Cardiac muscle cell (in vitro differentiated cells and primary cell): ENCODE measurements at places on chromosomes 12 and 14. TPM values are rescaled to one million over a fixed set of nuclear protein-coding genes. Genes with fewer than 3 reads are reported as not detected.
A peak's percentile ranks its signal among the peaks of the same experiment; 100 is the strongest.

DNA sequence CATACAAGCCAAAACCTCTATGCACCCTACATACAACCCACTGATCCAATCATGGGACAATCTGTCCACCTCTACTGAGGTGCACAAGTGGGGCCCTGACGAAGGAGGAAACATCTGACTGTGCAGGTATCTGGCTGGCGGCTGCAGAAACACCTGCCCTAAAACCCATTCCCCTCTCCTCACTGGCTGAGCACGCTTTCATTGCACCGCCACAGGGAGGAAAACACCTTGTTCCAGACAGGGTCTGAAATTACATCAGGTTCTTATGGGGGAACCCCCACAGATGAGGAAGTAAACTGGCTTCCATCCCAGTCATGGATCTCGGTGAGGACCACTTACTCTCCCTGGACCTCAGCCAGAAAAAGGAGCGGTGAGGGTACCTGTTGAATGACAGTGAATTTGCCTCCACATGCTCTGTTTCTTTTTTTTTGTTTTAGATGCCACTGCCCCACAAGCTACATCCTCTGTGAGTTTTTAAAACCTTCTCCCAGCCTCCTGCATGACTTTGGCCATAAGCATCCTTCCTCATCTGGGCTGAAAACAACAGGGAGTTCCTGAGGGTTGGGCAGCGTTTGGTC, 23.8 kb upstream of the DGLUCY start:
- no peak for DNase-seq

- no peak for DNase-seq
Measured at GRCh38 chr14:53735916-53736315, 220.7 kb downstream of the BMP4 start.

DNA sequence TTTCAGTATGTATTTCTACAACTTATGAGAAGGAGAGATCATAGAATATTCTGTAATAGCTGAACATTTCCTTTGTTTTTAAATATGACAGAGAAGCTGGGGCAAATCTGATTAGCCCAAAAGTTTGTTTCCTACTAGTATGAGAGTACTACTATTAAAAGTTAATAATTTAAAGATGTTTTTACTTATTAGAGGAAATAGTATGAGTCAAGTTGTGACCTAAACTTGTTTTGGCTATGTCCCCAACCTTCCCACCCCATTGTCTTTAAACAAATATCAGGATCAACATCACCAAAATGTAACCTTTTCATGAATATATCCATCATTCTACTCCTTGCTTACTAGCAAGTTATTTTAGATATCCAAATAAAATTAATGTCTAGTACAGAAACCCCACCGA, 10.5 kb downstream of the GNPNAT1 start:
- DNase-seq, result no peak

DNA sequence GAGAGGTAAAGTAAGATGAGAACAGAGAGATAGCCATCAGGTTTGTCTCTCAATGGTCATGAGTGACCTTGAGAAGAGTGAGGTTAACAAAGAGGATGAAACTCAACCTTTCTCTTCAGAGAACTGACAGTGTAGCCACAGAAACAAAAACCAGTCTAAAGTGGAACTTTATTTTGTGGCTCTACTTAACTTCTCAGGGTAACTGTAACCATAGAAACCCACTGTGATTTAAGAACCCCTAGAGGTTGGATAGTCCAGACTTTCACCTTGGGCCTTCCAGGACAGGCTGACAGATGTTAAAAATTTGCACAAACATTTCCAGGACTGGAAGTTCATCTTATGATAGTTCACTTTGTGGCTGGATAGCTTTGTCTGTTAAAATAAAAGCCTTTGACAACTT, 48.5 kb downstream of the ATP23 start:
- no peak for DNase-seq

- no peak for DNase-seq
Measured at GRCh38 chr12:10669533-10669932, 4.3 kb downstream of the STYK1 start.

DNA sequence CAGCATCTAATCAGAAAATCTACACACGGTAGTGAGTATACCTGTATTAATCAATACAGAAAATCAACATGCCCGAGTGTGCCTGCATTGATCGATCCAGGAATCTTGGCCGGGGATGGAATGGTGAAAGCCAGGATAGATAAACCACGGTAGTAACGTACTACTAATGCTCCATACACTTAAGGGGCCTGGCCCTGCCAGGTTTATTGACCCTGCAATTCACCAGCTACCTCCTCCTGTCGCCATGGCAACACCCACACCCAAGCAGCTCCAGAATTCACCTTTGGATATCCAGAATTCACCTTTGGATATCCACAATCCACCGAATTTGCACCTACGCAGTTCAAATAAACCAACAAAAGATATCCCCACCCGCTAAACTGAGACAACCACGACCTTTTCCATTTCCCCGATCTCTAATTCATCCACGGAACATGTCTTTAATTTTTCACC, 14.8 kb upstream of the CALM1 start:
- DNase-seq, result no peak

DNA sequence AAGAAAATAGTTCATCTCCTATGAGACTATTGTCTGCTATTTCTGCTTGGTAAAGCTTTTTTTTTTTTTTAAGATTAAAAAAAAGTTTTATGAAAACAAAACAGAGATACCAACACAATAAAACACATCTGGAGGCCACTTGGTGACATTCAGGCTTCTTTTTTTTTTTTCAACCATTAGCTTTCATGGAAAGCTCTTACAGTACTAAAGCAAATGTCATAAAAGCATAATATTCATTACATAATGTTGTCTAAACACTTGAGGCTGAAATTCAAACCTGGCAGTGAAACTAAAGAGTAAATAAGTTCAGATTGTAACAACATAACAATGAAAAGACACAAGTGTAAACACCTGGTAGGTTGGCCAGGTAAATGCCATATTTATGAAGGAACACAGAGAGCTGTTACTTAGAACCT, 14.7 kb downstream of the PRICKLE1 start:
- no peak for DNase-seq

DNA sequence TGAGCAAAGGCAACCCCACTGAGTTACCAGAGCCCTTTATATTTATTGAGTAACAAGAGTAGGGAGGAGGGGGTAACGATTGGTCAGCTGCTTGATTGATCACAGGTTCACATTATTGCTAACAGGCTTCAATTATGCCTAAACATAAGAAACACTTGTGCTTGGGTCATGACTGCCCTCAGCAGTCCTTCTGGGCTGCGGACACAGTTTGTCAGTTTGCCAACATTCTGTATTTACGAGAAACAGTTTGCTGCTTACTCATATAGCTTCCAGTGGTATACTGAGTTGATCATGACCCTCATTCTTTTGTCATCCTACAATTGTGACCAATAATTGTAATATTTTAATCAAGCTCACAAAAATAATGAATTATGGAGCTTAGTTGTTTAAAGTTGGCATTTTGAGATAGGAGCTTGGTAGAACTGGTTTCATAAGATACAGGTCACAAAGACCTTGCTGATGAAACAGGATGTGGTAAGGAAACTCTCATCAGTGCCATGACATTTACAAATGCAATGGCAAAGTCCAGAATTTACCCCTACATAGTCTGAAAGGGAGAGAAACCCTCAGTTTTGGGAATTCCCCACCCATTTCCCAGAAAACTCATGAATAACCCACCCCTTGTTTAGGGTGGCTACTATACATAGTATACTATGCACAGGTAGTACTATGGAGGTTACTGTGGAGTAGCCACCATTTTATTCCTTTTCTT, 1421.0 kb upstream of the FLRT2 start:
- DNase-seq, result peak; percentile 23

DNA sequence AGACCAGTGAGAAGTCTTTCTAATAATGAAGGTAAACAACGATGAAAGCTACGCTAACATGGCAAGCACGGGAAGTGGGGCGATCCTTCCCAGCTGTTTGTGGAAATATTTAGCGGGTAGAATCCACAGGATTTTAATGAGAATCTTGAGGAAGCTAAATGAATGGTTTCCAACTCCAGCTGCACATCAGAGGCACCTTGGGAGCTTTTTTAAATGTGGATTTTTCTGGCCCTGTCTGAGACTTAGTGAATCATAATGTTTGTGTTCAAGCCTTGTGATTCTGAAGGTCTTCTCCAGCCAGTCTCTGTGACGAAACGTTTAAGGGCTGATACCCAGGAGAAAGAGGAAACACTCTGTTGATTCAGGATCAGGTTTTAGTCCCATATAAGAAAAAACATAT, 169.8 kb downstream of the CAPZA3 start:
- no peak for DNase-seq

GRCh38 chr12:62899568-62900390, 35.2 kb downstream of the PPM1H start:
- DNase-seq, result no peak

DNA sequence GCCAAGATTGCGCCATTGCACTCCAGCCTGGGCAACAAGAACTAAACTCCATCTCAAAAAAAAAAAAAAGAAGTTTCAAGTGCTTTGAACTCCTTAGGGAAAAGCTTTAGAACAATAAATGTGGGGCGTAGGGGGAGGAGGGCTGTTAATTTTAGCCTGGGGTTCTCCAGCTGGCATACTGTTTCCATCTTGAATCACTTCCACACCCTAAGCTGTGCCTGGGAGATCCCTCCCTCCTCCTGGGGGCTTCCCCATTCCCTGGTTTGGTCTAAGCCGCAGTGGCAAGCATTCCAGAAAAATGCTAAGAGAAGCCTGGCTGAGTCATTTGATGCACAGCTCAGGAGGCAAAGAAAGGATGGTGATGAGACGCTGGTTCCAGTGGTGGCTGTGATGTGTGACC, 2.3 kb upstream of the ZNF384 start:
- no peak for DNase-seq

GRCh38 chr14:50812856-50813543, 18.0 kb downstream of the NIN start:
- DNase-seq, result no peak

DNA sequence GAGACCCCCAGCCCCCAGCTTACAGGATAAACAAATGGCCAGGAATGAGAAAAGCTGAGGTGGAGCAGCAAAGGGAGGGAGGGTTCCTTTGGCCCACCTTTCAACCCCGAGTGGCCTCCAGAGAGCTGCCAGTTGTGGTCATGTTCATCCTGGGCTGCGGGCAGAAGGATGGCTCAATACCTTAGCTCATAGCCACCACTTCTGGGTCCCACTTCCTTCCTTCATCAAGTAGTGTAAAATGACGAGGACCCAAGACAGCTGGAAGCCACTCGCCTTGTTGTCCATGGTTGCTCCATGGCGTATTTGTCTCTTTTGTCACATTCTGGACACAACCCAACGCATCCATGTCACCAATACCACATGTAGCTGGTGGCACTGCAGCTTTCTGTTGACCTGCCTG, 24.2 kb downstream of the CRACR2A start:
- no peak for DNase-seq

- no peak for DNase-seq
Measured at GRCh38 chr12:6425590-6426531, 18.9 kb upstream of the CD27 start.

- DNase-seq, result peak; percentile 97
Measured at GRCh38 chr12:123115409-123116121, 35.3 kb downstream of the PITPNM2 start.

DNA sequence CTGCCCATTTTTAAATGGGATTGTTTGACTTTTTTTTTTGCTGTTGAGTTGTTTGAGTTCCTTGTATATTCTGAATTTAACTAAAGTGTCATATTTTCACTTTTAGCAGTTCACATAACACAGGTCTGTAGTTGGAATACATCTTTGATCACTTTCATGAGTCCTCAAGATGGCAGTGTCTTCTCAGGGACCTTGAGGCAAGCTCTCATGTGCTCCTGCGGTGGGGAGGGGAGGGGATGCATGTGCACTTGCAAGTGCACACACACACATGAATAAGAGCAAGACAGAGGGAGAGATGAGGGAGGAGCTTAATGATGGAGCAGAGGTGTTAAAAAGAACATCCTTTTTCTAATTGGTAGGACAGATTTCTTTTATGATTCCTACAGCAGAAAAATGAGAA, 291.4 kb upstream of the OR4E1 start:
- DNase-seq, result no peak

DNA sequence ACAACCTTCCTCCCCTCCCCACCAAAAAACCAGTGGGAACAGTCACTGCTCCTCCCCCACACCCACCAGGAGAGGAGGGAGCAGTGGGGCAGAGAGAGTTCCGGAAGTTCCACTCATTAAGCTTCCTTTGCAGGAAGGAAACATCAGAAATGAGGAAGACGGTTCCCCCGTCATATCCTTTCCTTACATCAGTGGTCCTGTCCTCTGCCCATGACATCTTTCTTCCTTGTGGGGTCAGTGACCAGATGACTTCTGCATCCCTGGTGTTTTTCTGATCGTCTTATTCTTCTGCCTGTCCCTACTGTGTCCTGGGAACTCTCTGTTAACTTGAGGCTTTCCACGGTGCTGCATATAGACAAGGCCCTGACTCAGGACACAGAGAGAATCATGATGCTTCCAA, 40.8 kb upstream of the SPTLC2 start:
- DNase-seq, result no peak

- no peak for DNase-seq
Measured at GRCh38 chr14:105505101-105505500, 14.1 kb downstream of the TEDC1 start.

DNA sequence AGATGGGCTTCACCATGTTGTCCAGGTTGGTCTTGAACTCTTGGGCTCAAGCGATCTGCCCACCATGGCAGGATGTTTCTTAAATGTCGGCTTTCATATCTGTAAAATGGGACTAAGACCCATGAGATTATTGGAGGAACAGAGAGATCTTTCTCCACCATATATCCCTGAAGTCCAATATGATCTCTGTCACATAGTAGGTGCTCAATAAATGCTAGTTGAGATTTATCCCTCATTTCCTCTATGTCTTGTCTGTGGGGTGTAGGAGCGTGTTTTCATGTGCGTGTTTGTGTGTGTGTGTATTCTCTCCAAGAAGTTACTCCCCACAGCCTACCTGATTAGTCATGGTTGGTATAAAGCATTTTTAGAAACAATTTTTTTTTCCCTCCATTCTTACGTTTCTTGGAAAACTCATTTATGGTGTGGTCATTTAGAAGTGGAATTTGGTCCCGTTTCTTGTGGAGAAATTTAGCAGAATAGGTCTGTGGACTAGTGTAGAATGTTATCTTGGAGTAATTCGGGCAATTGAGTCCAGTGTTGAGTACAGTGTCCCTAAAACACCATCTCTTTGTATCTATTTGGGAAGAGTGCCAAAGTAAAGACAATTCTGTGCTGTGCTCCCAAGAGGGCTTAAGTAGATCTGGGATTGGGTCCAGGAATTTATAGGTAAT, 4.3 kb downstream of the STRAP start:
- no peak for DNase-seq

The SRSF9 gene
- total RNA-seq, result 126 and 131 TPM in 2 replicates

The CCDC177 gene
- 0.07 TPM in 1 of 2 replicates, not detected in the other for total RNA-seq

The SLC6A15 gene
- 0.49 and 1.0 TPM in 2 replicates for total RNA-seq

The GPHN gene
- 15.1 TPM in 2 replicates for total RNA-seq

The NINJ2 gene
- 1.4 TPM in 1 of 2 replicates, not detected in the other for total RNA-seq

The TRHDE gene
- total RNA-seq, result 0.11 TPM in 1 of 2 replicates, not detected in the other

The ART4 gene
- total RNA-seq, result not detected in 2 replicates

The ADCY6 gene
- 51.1 and 60.1 TPM in 2 replicates for total RNA-seq

The SUOX gene
- 38.2 and 52.4 TPM in 2 replicates for total RNA-seq

The SOAT2 gene
- total RNA-seq, result 0.57 and 1.6 TPM in 2 replicates

The KCNH3 gene
- total RNA-seq, result 0.86 and 1.0 TPM in 2 replicates

The ESRRB gene
- total RNA-seq, result 11.0 and 13.6 TPM in 2 replicates

The RGS6 gene
- total RNA-seq, result 0.63 and 0.86 TPM in 2 replicates

The CBLN3 gene
- total RNA-seq, result 2.3 and 3.3 TPM in 2 replicates

The RIPK3 gene
- total RNA-seq, result 0.24 TPM in 1 of 2 replicates, not detected in the other

The YEATS4 gene
- 123 and 129 TPM in 2 replicates for total RNA-seq

The FUT8 gene
- total RNA-seq, result 22.9 and 35.4 TPM in 2 replicates

The ITGB7 gene
- total RNA-seq, result 0.25 and 1.1 TPM in 2 replicates
